ENCODE measurements at places on chromosomes 7 and 10. TPM values are rescaled to one million over a fixed set of nuclear protein-coding genes. Genes with fewer than 3 reads are reported as not detected.

SUN3 gene
- total RNA-seq: not detected

STEAP2 gene
- total RNA-seq: 50.3 TPM

LRRC61 gene
- 10.0 TPM for total RNA-seq

LIPF gene
- total RNA-seq: not detected

LRRN3 gene
- total RNA-seq: 1.7 TPM

NUPR2 gene
- not detected for total RNA-seq

PLXNA4 gene
- total RNA-seq: 31.4 TPM

CCL24 gene
- not detected for total RNA-seq

VSTM4 gene
- total RNA-seq: 20.3 TPM

CREB5 gene
- total RNA-seq: 31.1 TPM

ZNF365 gene
- total RNA-seq: 0.19 TPM

CARD11 gene
- 0.75 TPM for total RNA-seq

PBLD gene
- 6.6 TPM for total RNA-seq

NPS gene
- not detected for total RNA-seq

SGCE gene
- total RNA-seq: 130 TPM

PRF1 gene
- total RNA-seq: 4.0 TPM

TWIST1 gene
- 8.9 TPM for total RNA-seq

NUP205 gene
- 26.7 TPM for total RNA-seq

CYP51A1 gene
- total RNA-seq: 30.8 TPM

PANK1 gene
- total RNA-seq: 0.74 TPM

VIPR2 gene
- total RNA-seq: 12.0 TPM

ADAP1 gene
- total RNA-seq: 17.5 TPM

CFAP46 gene
- total RNA-seq: not detected

WDR11 gene
- 63.2 TPM for total RNA-seq

AKR1D1 gene
- total RNA-seq: not detected

SPDYE2 gene
- not detected for total RNA-seq

CYP3A7 gene
- 0.56 TPM for total RNA-seq

ADAM22 gene
- 0.82 TPM for total RNA-seq

BHLHA15 gene
- total RNA-seq: 3.5 TPM

IKZF1 gene
- total RNA-seq: 23.5 TPM

Measured in omental fat pad (tissue), 4 donors.